Fibroblast of the aortic adventitia (primary cell): ENCODE measurements at places on chromosomes 6 and 20. TPM values are rescaled to one million over a fixed set of nuclear protein-coding genes. Genes with fewer than 3 reads are reported as not detected.

DNA sequence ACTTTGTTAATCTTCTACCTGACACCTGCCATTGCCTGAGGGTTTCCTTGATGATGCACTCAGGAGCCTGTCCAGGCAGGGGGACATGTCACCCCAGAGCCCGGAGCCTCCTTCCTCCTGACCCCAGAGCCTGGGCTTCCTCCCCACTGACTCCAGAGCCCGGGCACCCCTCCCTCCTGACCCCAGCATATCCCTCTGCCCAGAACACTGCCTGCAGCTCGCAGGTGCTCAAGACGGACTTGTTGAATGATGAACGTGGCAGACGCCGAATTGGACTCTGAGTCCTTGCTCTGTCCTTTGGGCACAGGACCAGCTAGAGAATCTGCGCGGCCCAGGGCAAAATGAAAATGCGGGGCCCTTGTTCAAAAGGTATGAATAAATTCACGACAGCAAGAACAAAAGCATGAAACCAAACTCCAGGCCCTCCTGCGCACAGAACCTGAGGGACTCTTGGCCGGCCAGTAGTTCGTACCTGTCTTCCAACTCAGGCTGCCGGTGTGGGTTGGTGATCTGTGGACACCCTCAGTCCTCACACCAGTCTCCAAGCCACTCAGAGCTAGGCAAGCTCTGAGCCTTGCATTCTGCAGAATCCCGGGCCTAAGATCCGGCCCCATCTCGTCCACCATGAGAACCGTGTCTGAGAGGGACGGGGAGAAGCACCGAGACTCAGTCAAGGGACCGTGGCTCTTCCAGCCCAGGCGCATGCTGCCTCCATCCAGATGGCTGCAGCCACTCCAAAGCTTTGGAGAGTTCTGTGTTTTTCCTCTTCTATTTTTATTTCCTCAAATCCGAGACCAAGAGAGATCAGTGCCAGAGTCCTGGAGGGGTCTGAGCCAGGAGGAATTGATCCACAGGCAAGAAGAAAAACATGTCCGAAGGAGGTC, 104.7 kb downstream of the BMP7 start:
- DNase-seq = no peak

DNA sequence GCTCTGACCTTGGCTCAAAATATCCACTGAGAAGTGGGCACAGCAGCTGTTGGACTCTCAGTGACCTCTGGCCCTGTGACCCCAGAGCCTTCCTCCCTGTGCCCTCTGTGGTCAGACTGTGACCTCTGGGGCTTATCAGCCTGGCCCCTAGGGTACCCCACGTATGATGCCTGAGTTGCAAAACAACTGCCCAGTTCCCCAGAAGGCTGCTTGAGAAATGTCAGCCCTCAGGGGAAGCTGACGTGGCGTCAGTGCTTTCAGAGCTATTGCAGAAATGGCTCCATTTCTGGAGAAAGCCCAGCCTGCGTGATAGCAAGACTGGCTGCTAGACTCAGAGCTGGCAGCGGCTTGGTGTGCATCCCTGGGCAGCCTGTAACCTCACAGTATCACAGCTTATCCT, 31.5 kb upstream of the TGM2 start:
- DNase-seq = peak; percentile 96

GRCh38 chr6:138001750-138002349, 105.4 kb downstream of the PERP start:
- peak; percentile 73 for DNase-seq

- DNase-seq = no peak
These were observed 28.7 kb upstream of the TXNDC5 start for GRCh38 chr6:7939184-7939863.

GRCh38 chr6:131488780-131489179, 84.2 kb upstream of the ARG1 start:
- DNase-seq = no peak

DNA sequence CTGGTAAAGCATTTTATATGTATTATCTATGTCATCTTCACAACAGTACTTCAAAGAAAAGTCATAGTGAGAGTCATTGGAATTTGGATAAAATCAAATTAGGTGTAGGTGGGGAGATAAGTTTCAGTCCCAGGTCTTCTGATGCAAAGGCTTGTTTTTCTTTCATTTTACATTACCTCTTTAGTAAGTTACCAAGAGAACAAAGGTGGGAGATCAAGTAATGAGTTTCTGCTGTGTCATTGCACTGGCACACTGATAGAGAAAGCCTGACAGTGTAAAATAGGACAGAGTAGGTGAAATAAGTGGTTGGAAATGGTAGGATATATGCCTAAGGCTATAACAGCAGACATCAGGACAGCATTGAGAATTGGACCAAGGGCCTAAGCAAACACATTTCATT, 250.4 kb downstream of the NKAIN2 start:
- DNase-seq = no peak

Gene C6orf58
- not detected in 2 replicates for total RNA-seq

Gene TAAR1
- total RNA-seq = not detected in 2 replicates

Gene HLA-DRB5
- total RNA-seq = not detected in 2 replicates

Gene PNISR
- 60.4 and 69.4 TPM in 2 replicates for total RNA-seq

Gene C6orf15
- total RNA-seq = not detected in 2 replicates
